Right atrium auricular region (tissue), 2 donors: ENCODE measurements at places on chromosomes 5 and 9. TPM values are rescaled to one million over a fixed set of nuclear protein-coding genes. Genes with fewer than 3 reads are reported as not detected.

GRCh38 chr9:72185561-72185960 is 36.3 kb downstream of the GDA start:
- no peaks in the 10 kb centered on the region for H3K36me3 ChIP-seq
- H3K27me3 ChIP-seq = no peaks in the 10 kb centered on the region
- H3K4me3 ChIP-seq = no peak overlapping the region
- no peak overlapping the region for H3K27ac ChIP-seq
- DNase-seq = no peak
- H3K4me1 ChIP-seq = no peaks in the 10 kb centered on the region

The SVEP1 gene
- total RNA-seq = 20.0 TPM

The SOX30 gene
- total RNA-seq = not detected

GRCh38 chr5:1247811-1248210 is 22.6 kb downstream of the SLC6A18 start:
- DNase-seq = no peak
- no peaks in the 10 kb centered on the region for H3K27me3 ChIP-seq
- no peaks in the 10 kb centered on the region for H3K4me1 ChIP-seq
- H3K4me3 ChIP-seq = no peak overlapping the region
- H3K27ac ChIP-seq = no peak overlapping the region

- no peak overlapping the region for H3K4me3 ChIP-seq
- no peak overlapping the region for H3K27ac ChIP-seq
- no peaks in the 10 kb centered on the region for H3K4me1 ChIP-seq
- no peak for DNase-seq
Observed at GRCh38 chr9:78146241-78146640, 89.6 kb upstream of the CEP78 start.
